ENCODE measurements at places on chromosomes 13 and 19.

- no peak for DNase-seq
Observed at GRCh38 chr13:113095146-113096051, 10.2 kb upstream of the F7 start.

DNA sequence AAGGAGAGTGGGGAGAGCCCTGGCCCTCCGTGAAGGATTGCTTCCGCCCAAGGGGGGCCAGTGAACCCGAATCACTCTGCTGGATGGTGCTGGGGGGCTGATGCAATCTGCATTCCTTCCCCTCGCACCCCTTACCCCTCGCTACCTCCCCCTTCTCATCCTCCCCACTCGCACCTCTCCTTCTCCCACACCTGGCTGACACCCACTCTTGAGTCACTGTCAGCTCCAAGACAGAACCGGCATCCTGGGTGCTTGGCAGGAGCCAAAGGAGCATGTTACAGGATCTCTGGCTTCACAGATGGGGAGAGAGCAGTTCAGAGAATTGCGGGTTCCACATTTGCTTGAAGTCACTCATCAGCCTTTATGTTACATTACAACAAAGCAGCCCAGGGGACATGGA lies 125.9 kb upstream of the GJB6 start:
- DNase-seq = no peak

DNA sequence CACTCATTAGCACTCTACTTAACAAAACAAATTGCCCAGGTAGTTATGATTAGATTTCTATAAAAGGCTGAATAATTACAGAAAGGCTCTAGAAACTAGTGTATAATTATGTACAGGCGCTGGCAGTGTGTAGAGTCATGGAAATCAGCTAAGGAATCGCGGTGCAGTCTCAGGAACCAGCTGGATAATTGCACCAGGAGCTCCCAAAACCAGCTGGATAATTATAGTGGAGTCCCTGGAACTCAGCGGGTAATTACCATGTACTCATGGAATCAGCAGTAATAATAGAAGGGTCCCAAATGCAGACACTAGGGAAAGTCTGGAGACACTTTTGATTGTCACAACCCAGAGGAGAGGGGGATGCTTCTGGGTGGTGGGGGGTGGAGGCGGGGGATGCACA lies 23.2 kb upstream of the TTYH1 start:
- DNase-seq = no peak

DNA sequence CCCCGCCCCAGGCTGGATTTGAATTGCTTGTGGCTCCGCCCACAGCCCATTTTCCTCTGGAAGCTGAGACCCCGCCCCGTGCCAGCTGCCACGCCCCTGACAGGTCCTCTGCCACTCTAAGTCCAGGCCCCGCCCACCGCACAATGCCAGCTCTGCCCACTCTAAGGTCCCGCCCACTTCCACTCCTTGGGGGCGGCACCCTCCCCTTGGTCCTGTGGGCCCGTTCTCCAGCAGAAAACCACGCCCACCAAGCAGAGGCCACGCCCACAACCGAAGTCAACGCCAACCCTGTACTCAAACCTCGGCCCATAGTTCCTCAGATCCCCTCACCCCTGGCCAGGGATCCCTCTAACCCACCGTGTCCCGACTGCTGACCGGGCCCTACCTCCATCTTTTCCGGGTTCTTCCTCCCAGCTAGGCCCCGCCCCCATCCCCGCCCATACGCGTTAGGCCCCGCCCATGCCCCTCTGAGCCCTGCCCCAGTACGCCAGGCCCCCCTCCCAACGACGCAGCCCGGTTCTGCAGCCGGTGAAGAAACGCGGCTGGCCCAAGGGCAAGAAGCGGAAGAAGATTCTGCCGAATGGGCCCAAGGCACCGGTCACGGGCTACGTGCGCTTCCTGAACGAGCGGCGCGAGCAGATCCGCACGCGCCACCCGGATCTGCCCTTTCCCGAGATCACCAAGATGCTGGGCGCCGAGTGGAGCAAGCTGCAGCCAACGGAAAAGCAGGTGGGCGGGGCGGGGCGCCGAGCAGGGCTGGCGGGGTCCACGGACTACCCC lies 1.3 kb downstream of the HMG20B start:
- DNase-seq = peak; percentile 89

GRCh38 chr13:44790289-44790688 lies 199.0 kb downstream of the NUFIP1 start:
- DNase-seq = no peak

DNA sequence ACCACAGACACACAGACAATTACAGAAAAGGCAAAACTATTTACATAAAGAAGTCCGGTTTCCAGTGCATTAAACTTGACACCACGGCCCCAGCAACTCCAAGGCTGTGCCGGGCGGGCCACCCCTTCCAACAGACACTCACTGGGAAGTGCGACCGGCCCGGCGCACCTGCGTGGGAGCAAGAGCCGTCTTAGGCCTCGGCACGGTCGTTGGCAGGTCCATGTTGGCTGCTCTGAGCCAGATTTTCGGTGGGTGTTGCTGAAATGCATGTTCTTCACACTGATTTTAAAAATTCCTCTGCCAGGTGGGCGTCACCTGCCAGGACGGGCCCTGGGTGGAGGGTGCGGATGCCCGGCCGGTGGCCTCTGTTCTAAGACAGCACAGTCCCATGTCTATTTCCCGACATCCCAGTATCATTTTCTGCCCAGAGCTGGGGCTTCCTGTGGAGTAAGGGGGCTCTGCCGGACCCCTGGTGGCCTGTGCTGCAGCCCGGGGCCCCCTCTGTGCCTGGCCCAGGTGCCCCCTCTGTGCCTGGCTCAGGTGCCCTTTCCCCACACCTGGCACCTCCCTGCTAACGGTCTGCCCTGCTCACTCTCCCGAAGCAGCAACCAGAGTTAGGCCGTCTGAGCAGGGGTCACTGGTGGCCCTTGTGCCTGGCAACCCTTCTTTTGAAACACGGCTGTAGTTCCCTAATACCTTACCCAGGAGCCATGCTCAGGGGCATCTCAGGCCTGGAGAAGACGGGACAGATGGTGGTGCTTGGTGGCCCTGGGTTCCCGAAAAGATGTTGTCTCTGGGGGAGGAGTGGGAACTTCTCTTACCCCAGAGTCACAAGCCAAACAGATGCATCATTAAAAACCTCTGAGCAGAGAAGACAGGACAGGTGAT lies 9.2 kb downstream of the TMEM255B start:
- no peak for DNase-seq

GRCh38 chr13:27379694-27380641 lies 44.5 kb upstream of the GTF3A start:
- DNase-seq = peak; percentile 48

DNA sequence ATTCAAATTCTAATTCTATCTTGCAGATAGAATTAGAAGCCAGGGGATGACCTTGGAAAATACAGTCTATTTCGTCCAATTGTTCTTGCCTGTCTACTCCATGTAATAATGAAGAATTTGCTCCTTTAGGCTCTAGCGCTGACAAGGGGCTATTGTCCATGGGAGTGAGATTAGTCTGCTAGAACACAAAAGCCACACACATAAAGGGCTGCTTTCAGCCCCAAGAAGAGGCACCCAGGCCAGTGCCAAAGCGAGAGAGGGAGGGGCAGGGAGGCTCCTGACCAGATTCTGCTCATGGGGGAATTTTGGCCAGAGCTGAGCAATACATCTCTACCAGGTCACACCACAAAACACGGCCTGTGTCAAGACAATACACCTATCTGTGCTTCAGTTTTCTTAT lies 1306.9 kb downstream of the UQCRFS1 start:
- no peak for DNase-seq

- no peak for DNase-seq
Observed at GRCh38 chr13:29490561-29490885, 105.0 kb downstream of the SLC7A1 start.

DNA sequence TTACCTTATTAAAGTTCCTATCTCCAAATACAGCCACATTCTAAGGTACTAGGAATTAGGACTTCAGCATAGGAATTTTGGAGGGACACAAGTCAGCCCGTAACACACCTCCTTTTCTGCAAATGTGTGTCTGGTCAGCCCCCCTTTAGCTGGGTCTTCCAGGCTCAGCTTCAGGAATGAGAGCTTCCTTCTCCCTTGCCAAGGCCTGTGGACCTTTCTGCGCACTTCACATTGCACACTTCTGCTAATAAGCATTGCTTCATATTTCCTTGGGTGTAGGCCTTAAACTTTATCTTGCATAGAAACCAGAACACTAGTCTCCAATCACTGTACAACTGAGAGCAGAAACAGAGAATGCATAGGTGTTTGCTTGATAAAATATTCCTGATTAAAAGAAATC lies 4.5 kb upstream of the STK24 start:
- no peak for DNase-seq

DNA sequence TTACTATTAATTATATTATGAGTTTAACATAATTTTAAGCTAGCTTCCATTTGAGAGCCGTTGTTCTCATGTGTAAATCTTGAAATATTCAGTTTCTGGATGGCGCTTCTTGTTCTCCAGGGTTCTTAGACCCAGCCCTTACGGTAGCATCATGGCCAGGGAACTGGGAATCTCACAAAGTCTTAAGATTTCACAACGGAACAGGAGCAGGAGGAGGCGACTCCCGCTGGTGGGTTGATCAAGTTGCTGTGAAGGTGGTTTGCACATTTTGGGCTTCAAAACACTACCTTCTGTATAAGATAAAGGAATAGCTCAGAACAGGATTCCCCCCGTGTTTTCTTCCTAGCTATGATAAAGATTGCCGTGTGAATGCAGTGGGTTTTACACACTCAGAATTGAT lies 2.8 kb downstream of the NAXD start:
- DNase-seq = no peak

- no peak for DNase-seq
Observed at GRCh38 chr19:6074709-6075403, 35.4 kb downstream of the RFX2 start.
